ENCODE measurements at places on chromosomes 5 and 9.

DNA sequence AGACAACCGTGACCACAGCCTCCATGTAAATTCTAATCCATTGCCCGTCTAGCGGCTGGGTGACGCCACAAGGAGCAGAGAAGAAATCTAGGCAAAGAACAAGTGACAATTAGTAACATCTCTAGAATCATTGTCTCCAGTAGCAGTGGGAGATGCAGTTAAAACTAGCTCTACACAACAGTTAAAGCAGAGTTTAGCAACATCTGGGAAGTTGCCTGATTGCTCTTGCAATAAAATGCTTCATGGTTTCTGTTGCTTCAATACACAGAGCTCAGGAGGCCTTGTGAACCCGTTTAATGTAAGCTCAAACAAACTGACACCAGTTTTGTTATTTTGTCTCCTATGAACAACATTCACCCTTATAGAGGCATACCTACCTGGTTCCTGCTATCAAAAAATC, 369.8 kb upstream of the PDE4D start:
- no peak for DNase-seq

DNA sequence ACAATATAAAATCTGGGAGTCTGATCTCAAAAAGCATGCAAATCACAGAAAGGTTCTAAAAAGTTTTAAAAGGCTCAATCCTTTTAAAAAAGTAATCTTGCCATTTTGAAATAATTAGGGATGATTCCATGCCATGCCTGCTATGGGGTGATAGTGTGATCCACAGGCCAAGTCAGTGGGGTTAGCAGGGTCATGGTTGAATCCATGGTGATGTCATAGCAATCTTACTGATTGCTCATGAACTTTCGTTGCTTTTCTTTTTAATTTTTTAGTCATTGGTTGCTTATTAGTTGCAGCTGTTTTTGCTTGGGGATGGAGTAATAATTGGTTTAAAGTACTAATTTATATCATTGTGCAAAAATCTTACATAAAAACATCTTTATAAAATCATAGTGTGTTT, 485.0 kb downstream of the ENC1 start:
- no peak for DNase-seq

- DNase-seq = no peak
Observed at GRCh38 chr5:134122530-134122929, 8.0 kb downstream of the TCF7 start.

- peak; percentile 40 for DNase-seq
Observed at GRCh38 chr9:84296146-84296843, 44.3 kb downstream of the SLC28A3 start.

DNA sequence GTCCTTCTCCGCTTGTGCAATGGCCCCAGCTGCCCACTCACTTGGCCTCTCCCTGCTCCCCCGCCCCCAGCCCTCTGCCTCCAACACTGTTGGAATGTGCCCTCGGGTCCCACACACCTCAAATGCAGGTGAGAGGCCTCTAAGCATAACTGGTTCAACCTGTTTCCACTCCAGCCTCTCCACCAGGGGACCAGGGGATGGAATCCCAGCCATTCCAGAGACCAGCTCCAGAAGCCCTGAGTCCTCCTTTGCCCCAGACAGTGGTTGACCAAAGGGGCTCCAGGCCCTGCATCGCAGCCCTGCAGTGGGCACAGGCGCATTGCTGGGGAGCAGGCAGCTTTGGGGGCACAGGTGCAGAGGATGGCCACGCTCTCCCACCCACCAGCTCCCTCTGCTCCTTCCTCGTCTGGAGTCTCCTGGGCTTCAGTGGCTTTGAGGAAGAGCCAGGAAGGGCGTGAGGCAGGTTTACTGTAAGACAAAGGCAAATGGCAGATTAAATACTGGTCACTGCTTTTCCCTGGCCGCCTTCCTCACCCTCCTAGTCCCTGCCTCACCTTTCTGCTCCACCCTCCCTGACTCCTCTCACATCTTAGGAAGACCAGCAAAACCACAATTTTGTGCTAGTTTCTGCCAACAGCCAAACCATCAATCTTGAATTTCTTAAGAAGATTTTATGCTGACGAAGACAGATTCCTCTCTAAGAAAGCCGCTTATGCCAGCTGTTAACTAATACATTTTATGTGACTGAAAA, 29.1 kb upstream of the IRX2 start:
- DNase-seq = no peak

DNA sequence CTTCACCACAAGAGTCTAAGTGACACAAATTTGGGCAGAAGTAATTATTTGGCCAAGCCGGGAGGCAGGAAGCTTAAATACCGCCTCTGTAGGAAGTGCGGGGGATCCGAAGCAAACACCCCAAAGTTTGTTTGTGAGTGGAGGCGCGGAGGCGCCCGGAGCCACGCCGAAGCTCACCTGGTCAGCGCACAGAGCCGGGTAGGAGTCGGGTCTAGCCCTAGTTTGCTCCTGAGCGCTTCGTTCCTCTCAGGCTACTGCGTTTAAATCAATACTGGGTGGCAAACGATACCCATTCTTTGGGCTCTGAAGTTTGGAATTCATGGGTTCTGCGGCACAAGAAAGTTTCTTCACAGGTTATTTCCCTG, 855 bp downstream of the MCC start:
- no peak for DNase-seq

- DNase-seq = no peak
Observed at GRCh38 chr5:160432196-160432595, 10.5 kb downstream of the PTTG1 start.

GRCh38 chr9:136902259-136902821, 16.0 kb downstream of the TRAF2 start:
- DNase-seq = peak; percentile 79

GRCh38 chr5:31832966-31833365, 194.0 kb downstream of the PDZD2 start:
- DNase-seq = no peak

- no peak for DNase-seq
Observed at GRCh38 chr5:97525780-97526179, 342.7 kb upstream of the RIOK2 start.

- peak; percentile 58 for DNase-seq
Observed at GRCh38 chr9:69672596-69673310, 582 bp upstream of the APBA1 start.

DNA sequence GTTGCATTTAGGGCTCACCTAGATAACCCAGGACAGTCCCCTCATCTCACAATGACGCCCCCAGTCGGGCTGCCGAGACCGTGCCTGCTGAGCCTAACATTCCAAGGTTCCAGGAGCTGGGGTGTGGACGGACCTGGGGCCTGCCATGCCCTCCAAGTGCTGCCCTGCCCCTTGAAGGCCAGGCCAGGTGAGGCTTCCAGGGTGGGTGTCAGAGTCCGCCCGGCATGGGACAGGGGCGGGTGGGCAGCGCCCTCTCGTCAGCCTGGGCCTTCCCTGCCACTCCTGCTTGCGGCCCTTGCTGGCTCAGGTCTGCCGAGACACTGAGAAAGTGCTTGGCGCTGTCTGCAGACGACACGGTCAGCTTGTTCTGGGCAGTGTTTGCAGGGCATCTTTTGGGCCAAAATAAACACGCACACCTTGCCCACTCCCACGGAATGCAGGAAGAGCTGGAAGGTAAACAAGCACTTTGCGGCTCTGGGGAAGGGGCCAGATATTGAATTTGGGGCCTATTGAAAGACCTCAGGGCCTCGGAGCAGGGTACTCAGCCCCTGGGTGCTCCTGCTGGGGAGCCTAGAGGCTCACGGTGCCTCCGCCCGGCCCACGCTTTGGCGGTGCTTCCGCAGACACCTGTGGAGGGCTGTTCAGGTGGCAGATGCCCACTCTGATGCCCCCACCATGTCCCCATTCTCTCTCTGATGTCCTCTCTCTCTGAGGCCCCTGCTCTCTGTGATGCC, 4.2 kb upstream of the SCGB3A1 start:
- DNase-seq = no peak

DNA sequence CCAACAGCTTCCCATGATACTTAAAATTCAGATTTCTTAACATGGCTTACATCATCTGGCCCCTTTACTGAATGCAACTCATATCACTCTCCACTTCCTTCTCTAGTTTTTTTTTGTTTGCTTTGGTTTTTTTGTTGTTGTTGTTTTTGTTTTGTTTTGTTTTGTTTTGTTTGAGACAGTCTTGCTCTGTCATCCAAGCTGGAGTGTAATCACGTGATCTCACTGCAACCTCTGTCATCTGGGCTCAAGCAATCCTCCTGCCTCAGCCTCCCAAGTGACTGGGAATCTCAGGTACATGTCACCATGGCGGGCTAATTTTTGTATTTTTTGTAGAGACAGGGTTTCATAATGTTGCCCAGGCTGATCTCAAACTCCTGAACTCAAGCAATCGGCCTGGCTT, 41.4 kb downstream of the CPLANE1 start:
- no peak for DNase-seq

DNA sequence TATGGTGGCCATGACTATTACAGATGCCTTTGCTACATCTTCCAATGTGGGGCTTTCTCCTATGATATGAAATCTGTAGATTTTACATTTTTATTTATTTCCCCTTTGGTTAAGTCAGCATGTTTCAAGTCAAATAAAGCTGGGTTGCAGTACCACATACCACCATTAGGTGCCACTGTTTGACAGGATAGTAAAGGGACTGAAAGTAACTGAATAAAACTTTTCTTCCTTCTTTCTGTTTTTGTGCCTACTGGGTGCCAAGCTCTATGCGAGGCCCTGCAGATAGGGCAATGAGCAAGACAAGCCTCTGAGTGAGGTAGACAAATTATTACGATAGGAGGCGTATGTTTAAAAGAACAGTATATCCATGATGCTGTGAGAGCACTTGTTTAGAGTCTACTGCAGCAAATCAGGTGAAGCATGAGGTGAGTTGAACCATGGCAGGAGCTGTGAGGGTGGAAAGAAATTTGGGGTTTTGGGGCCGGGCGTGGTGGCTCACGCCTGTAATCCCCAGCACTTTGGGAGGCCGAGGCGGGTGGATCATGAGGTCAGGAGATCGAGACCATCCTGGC, 64.8 kb downstream of the GDNF start:
- DNase-seq = no peak

- DNase-seq = no peak
Observed at GRCh38 chr9:98610211-98610610, 98.5 kb downstream of the GABBR2 start.

- DNase-seq = no peak
Observed at GRCh38 chr9:137268538-137269201, 8.9 kb upstream of the TOR4A start.
